ENCODE measurements at places on chromosomes 1 and 21.

- no peak for DNase-seq
These were observed 64.9 kb downstream of the EVA1C start for GRCh38 chr21:32477424-32477745.

- DNase-seq = no peak
These were observed 39.6 kb downstream of the MORN1 start for GRCh38 chr1:2351723-2352122.

DNA sequence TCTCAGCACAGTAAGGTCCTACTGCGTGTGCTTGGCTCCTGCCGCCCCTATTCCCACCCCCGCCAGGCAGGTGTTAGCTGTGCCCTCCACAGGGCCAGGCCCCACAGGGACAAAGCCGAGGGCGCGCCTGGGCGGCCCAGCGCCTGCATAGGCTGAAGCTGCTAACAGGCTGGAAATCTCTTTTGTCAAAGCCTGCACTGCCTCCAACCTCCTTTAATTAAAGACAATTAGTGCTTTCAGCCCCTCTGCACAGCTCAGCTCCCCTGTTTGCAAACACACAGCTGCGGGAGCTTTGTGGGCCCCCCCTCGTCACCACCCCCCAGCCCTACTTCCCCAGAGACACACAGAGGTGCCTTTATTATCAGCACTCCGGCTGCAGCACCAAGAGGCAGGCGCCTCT lies 95.9 kb downstream of the EPHB2 start:
- DNase-seq = no peak

DNA sequence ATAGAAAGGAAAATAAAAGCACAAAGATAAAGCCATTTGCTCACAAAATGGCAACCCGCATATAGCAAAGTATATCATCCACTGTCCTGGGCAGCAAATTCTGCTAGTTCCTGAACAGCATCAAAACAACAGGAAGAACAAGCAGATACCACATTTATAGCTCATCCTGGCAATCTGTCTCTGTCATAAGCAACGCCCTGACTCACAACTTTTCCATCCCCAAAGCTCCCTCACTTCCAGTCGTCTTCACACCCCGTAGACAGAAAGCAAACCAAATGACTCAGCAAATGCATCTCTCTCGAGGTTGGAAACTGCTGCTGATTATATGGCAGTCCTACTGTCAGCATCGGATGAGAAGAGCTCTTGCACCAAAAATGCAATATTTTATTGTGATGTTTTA lies 65.8 kb downstream of the AK5 start:
- no peak for DNase-seq

GRCh38 chr1:119946724-119947123 lies 50.4 kb upstream of the ADAM30 start:
- no peak for DNase-seq

GRCh38 chr1:3038571-3039181 lies 17.4 kb downstream of the ACTRT2 start:
- DNase-seq = no peak

DNA sequence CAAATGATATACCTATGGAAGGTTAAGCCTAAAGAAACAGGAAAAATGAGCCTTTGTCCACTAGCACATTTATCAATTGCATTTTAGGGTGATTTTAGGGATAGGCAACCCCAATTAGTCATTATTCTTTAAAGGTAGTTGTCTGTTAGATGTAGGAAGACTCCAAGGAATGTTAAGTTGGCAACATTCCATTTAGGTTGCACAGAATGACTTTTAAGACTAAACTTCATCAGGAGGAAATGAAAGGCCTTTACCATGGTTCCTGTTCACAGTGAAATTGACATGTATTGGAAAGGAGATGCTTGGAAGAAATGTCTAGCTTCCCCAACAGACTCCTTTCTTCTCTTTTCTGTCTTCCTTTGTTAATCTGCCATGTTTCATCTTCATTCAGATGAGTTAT lies 1.6 kb upstream of the APOBEC4 start:
- DNase-seq = no peak

DNA sequence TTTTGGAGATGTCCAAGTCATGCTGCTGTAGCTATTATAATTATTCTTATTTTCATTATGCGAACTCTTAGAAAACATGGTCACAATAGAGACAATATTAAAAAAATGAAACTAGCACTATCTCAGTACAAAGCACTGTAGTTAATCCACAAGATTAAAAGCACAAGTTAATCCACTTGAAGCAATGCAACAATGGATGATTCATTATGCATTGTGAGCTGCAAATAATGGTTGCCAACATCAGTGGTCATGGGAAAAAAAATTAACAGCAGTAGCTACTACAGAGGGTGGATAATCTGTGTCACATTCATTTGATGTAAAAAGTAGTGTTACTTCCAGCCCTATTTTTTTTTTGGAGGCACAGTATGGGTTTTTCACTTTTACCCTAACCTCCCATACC lies 56.7 kb downstream of the DPT start:
- no peak for DNase-seq

DNA sequence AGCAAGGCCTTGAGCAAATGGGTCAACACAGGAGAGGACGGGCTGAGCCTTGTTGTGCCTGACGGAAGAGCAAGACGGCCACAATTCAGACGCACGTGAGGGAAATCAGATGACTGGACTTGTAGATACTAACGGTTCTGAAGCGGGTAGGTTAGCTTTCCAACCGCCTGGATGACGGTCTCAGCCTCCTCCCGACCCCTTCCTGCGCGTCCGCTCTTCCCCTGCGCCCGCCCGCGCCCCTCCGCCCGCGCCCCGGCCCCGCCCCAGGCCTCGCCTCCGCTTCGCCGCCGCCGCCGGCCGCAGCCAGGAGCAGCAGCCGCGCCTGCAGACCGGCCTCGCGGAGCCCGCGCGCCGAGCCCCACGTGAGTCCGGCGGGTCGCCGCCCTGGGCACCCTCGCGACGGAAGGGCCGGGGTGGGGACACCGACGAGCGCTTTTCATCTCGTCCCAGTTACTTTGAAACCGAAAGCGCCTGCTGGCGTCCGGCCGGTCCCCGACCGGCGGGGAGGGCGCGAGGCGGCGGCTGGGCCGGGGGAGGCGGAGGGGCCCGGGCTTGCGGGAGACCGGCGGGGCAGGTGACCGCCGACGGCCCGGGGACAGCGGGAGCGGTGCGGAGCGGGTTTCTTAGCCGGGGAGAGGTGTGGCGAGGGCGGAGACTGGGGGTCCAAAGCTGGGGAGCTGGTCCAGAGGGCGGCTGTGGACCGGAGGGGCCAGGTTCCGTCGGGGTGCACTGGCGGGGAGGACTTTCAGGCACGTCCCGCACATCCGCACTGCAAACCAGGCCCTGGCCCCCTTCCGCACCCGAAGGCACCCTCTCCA lies at the start of gene TRAF5:
TSS of gene TRAF5 (plus strand) at position 306 of the 818 bp plus-strand sequence. CDS start 26,407 bp downstream, outside the sequence.
- DNase-seq = peak; percentile 63

DNA sequence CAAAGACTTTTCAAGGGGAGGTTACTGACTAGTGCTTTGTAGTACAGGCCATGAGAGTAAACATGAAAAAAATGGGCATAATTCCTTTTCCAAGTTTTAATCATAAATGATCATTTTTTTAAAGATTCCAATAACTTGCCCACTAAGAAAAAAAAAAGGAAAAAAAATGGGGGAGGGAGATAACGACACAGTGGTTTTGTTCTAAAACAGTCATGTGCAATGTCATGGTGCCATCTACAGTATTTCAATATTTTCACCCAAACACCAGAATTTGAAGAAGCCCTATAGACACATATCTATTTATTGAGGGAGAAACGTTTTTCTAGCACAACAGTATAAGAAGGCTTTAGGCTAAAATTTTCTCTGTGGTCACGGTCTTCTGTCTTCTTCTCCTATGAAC lies 250.2 kb downstream of the LTN1 start:
- no peak for DNase-seq

DNA sequence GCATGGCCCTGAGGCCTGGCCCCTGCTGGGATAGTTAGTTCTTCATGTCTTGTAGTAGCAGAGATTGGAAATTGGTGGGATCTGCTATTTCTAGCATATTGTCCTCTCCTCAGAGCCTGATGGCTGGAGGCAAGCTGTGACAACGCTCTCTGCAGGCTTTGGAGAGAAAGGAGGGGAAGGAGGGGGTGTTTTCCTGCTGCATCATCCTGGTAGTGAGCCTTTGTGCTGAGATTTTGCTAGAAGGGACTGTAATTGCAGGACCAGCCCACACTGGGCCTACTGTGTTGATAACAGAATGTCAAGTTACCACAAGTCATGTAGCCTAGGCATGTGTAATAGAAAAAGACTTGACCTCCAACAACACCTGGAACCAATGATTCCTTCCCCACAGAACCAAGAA lies 351.0 kb downstream of the SIPA1L2 start:
- DNase-seq = no peak

- no peak for DNase-seq
These were observed 57.0 kb downstream of the FCRL5 start for GRCh38 chr1:157495285-157495684.

GRCh38 chr1:28974432-28974831 lies 60.1 kb downstream of the EPB41 start:
- no peak for DNase-seq

DNA sequence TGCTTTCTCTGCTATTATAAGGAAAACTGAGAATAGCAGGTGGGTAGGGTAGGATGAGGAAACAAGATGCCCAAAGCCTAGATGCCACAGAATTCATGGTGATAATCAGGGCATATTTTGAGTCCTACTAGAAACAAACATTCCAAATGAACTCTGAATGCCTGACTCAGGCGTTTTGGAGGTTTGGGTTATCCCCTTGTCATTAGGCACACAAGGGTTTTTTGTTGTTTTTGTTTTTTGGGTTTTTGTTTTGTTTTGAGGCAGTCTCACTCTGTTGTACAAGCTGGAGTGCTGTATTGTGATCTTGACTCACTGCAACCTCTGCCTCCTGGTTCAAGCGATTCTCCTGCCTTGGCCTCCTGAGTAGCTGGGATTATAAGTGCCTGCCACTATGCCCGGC lies 19.2 kb downstream of the SYNC start:
- DNase-seq = no peak

- no peak for DNase-seq
These were observed 34.9 kb downstream of the MROH9 start for GRCh38 chr1:170970256-170970655.

- no peak for DNase-seq
These were observed 20.5 kb downstream of the DSTYK start for GRCh38 chr1:205190845-205191577.

GRCh38 chr1:2443277-2444137 lies 31.1 kb upstream of the PEX10 start:
- peak; percentile 16 for DNase-seq

DNA sequence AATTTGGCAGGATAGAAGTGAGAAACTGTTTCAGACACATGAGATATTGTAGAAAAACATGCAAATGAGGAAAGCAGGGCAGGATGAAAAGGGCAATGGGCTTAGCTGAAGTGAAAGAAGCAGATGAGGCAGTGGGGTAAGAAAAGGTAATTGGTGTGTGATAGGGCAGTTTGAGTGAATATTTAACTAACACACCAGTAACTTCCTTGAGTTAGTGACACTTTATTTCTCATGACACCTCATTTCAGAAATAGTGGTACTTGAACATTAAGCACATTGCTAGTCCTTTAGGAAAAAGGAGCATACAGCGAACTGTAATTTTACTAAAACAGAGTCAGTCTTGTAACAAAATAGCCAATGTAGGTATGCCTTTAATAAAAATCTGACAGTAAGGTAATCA lies 415.0 kb downstream of the DPYD start:
- no peak for DNase-seq

DNA sequence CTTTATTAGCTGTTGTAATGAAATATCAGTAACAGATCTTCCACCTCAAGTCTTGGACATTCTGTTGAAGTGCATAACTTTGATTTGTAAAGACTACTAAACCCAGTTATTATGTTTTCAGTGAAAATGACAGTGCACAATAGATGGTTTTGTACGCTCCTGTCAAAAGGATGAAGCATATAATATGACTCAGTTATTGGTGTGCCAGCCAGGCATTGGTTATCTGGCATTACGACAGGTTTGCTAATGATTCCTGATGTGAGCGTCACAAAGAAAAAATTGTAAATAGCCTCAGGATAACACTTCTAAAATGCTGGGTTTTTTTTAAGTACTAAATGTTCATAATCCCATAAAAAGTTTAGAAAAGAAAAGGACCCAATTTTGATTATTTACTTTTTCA lies 147.9 kb downstream of the MAGI3 start:
- no peak for DNase-seq

- DNase-seq = no peak
These were observed 15.3 kb downstream of the SLC35F3 start for GRCh38 chr1:233919786-233920185.

DNA sequence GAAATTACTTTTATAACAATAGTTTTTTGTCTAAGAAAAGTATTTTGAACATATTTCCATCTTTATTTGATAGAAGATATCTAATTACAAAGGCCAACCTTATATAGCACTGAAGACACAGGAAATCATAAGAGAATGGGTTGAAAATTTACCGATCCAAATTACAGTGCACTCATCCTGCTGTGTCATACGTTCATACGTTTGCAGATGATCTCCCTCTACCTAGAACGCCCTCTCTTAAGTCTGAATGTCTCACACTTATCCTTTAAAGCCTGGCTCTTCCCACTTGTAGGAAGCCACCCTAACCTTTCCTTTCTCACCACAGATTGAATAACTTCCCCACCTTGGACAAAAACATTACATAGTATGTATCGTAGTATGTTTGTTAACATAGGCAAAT lies 9.3 kb downstream of the ASH1L start:
- no peak for DNase-seq

- no peak for DNase-seq
These were observed 678.2 kb downstream of the ADGRL2 start for GRCh38 chr1:82478916-82479315.

DNA sequence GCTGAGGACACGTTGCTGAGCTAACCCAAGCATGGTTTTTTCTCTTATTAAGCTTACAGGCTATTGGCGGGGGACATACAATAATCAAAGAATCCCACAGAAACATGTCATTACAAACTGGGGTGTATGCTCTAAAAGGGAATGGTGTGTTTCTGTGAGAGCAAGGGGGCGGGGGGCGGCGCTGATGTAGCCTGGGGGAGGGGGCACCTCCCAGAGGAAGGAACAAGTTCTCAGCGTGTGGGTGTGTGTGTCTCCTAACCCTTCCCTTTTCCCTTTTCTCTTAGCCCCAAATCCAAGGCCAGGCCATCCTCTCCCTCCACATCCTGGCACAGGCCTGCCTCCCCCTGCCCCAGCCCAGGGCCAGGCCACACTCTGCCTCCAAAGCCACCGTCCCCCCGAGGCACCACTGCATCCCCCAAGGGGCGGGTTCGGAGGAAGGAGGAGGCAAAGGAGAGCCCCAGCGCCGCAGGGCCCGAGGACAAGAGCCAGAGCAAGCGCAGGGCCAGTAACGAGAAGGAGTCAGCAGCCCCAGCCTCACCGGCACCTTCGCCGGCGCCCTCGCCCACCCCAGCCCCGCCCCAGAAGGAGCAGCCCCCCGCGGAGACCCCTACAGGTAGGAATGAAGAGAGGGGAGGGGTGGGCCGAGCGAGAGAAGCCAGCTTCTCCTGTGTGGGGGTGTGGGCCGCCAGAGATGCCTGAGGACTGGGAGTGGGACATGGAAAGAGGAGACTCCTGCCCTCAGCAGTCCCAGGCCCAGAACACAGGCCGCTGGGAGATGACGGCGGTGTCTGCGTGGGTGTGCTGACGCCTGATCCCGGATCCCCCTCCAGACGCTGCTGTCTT lies 21.9 kb downstream of the MAP7D1 start:
- DNase-seq = no peak
